ENCODE measurements at places on chromosomes 11 and 22. TPM values are rescaled to one million over a fixed set of nuclear protein-coding genes. Genes with fewer than 3 reads are reported as not detected.

- DNase-seq: no peak
Measured at GRCh38 chr11:127070808-127071207, 70.2 kb upstream of the KIRREL3 start.

GRCh38 chr22:24232124-24232523, 12.8 kb downstream of the GGT5 start:
- DNase-seq: no peak

- no peak for DNase-seq
Measured at GRCh38 chr11:126809514-126810289, 190.9 kb downstream of the KIRREL3 start.

GRCh38 chr11:7347611-7348431, 96.1 kb downstream of the SYT9 start:
- DNase-seq: no peak

The P2RY6 gene
- 4.0 TPM for total RNA-seq
